ENCODE measurements at places on chromosomes 7 and 10.

- DNase-seq, result no peak
Measured at GRCh38 chr7:92422926-92423325, 24.4 kb upstream of the GATAD1 start.

DNA sequence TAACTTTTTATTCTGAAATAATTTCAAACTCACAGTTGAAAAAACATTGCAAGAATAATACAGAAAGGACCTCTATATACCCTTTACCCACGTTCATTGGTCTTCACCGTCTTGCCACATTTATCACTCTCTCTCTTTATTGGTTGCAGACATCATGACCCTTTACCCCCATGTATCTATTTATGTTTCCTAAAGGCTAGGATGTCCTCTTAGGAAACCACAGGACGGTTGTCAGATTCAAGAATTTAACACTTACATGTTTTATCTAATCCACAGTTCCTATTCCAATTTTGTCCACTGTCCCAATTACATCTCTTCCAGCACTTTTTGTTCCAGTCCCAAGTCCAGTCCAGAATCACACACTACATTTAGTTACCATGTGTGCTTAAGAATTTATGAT lies 67.6 kb upstream of the FGFR2 start:
- DNase-seq, result no peak

DNA sequence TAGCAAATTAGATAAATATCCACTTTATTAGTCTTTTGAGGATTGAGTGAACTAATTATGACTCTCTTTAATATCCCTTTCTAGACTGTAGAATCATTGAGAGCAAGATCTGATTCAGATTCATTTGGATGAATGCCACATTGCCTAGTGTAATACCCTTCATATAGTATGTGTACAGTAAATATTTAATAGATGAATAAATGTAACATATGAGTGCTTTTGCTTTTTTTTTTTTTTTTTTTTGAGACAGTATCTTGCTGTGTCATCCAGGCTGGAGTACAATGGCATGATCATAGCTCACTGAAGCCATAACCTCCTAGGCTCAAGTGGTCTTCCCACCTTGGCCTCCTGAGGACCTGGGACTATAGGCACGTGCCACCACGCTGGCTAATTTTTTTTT lies 14.8 kb downstream of the SAMD8 start:
- DNase-seq, result no peak

GRCh38 chr7:69465262-69465661 lies 133.0 kb upstream of the AUTS2 start:
- no peak for DNase-seq

- DNase-seq, result no peak
Measured at GRCh38 chr7:90853205-90853604, 257.1 kb downstream of the CDK14 start.

DNA sequence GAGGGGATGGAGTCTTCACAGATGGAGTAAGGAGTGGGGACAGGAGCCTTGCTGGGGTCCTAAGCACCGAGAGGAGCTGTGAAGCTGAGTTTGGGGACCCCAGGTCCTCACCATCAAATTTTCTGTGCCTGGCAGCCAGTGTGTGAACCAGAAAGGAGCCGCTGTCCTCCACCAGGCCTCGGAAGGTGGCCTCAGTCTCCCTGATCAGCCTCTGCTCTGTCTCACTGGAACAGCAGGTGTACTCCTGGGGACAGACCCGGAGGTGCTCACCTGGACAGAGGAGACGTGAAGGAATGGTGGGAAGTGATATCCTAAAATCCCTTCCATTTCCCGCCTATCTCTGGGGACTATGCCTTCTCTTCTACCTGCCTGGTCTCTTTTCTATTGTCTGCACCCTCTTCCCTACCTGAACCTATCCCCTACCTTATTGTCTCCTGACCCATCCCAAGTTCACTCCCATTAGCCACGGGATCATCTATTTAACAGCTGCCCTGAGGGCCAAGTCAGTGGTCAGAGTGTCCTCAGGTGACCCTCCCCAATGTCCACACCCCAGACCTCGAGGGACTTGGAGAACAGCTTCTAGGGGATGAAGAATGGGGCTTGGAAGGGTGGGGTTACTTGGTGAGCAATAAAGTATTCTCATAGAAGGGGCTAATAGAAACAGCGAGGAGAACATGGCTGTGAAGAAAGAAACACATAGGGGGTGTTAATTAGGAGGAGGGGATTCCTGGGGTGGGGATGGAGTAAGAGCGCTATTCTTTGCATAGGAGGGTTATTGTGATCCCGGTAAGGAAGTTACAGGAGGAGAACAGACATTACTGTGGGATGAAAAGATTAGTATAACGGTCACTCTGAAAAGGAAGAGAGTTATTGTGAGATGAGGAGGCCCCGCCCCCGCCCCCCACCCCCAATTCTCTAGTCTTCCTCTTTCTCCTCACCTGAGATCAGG lies 811 bp downstream of the GPC2 start:
- DNase-seq, result no peak

Data from NCI-H345 (cell line).